Cerebellar nuclear complex (tissue), 1 donor: ENCODE measurements at places on chromosomes 2 and 18.

GRCh38 chr2:70514612-70515055 is 39.0 kb downstream of the TGFA start:
- no peak for DNase-seq

DNA sequence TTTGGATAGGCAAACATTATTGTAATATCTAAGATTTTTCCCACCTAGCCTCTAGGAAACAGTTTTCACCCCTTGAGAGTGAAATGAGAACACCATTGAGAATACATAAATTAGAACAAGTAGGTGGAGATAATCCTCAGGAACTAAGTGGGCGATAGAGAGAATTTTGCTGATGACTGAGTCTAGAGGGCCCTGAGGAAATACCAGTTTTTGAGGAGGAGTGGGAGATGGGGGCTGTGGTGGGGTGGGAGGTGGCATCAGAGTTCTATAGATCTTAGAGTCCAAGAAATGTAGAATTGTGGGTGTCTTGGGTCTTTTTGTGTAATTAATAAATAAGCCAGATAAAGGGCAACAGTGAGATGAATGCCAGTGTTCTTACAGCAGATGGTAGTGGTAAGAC is 11.8 kb downstream of the NCAPH start:
- no peak for DNase-seq

DNA sequence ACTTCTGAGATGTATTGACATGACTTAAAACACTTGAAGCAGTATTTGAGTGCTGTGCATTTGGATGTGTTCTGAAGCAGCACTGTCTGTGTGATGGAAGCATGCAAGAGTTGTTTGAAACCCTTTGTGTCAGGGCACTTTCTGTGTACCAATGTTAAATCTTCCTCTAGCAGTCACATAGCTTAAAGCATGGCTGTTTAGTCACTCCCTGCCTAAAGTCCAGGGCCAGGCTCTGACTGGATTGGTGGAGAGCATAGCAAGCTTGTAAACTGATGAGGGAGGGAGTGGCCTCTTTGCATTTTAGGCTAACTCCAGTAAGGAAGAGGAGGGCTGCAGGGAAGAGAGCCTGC is 73.5 kb downstream of the MYO1B start:
- DNase-seq, result no peak

- no peak for DNase-seq
Observed at GRCh38 chr18:52948868-52949444, 609.0 kb downstream of the DCC start.

DNA sequence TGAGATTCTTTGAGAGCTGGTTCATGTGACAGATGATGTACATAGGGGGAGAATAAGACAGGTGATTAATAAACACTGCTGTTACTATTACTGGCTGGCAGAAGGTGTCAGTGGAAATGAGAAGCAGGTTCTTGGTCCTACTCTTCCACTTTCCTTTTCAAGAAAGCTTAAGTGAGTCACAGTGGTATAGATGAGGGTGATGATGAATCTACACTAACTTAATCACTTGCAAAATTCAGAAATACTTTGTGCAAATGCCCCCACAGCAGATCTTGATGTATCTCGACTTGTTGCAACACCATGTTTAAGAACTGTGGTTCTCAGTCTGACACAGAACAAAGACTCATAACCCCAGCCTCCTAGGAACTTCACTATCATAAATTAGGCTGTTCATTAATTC is 35.9 kb upstream of the MGAT5 start:
- no peak for DNase-seq

DNA sequence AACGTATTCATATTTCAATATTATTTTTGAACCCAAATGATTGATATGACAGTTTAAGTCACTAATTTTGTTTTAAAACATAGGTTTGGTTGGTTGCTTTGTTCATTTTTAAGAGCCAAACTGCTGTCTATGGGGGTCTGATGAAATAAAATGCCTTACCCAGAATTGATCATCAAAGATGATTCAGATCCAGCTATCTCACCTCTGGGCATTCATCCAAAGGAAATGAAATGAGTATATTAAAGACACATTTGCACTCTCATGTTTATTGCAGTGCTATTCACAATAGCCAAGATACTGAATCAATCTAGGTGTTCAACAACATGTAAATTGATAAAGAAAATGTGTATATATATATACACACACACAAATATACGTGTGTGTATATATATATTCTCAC is 326.9 kb upstream of the GULP1 start:
- DNase-seq, result no peak

GRCh38 chr2:195929531-195929930 is 139.1 kb downstream of the DNAH7 start:
- DNase-seq, result no peak

GRCh38 chr2:23495661-23496114 is 110.7 kb downstream of the KLHL29 start:
- no peak for DNase-seq

DNA sequence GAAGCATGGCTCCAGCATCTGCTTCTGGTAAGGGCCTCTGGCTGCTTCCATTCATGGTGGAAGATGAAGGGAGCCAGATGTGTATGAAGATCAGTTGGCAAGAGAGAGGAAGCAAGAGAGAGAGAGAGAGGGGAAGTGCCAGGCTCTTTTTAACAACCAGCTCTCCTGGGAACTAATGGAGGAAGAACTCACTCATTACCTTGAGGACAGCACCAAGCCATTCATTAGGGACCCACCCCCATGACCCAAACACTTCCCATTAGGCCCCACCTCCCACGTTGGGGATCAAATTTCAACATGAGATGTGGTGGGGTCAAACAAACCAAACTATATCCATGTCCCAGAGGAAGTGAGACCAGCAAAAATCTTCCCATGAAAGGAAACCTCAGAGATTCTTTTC is 124.8 kb upstream of the SIX2 start:
- DNase-seq, result no peak

DNA sequence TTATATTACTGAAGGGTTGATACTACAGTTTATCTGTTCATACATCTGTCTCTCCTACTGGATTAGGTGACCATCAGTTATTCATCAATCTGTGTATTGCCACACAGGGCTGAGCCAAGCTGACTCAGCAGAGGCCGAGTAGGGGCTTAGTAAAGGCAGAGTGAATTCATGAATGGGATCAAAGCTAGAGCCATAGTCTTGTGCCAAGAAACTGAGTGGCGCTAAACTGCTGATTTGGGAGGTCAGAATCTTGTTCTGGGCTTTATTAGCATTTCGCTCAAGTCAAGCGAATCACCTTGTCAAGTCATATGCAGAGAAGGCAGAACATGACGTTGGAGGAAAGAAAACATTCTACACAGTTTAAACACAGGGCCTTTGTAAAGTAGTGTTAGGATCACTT is 34.1 kb downstream of the SOCS6 start:
- DNase-seq, result no peak

DNA sequence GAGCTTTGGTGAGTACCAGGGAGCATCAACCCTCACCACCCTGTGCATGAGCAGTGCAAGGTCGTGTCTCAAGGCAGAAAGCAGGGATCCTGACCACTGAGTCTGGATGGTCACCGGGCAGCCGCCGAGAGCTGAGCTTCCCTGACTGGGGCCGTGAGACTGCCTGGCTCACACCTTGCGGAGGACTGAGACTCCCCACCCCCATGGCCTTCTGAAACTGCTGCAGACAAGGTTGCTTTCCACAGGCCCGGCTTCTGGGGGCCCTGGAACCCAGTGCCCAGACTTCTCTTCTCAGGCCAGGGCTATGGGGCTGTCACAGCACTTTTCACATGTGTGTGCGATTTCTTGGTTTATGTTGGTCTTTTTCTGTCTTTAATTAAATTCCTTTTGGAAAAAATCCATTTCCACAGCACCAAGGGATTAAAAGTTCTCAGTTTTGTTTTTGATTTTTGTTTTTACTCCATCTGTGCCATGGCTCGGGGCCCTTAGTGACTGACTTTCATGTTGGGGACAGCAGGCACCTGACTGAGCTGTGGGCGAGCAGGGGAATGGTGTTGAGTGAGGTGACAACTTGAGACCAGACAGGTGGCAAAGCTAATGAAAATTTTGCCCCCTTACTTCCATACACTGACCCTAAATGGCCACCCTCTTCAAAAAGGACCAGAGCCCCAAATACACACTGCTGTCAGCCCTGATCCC is 297.9 kb downstream of the CYP26B1 start:
- DNase-seq, result no peak

DNA sequence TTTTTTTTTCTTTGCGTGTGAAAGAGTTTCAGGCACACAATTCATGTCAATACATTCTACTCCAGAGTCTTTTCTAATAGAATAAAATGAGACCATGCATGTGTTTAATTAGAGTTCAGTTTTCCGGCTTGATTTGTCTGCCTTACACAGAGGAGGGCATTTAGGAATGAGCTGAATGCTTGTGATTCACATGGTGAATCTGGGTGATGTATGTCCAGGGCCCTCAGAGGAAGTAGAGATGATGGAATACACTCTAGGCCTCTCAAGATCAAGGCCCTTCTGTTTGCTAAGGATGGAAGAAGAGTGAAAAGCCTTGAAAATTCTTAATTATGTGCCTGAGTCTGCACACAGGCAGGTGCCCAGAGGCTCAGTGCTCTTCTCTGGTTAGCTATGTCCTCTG is 71.0 kb upstream of the CYRIA start:
- no peak for DNase-seq

DNA sequence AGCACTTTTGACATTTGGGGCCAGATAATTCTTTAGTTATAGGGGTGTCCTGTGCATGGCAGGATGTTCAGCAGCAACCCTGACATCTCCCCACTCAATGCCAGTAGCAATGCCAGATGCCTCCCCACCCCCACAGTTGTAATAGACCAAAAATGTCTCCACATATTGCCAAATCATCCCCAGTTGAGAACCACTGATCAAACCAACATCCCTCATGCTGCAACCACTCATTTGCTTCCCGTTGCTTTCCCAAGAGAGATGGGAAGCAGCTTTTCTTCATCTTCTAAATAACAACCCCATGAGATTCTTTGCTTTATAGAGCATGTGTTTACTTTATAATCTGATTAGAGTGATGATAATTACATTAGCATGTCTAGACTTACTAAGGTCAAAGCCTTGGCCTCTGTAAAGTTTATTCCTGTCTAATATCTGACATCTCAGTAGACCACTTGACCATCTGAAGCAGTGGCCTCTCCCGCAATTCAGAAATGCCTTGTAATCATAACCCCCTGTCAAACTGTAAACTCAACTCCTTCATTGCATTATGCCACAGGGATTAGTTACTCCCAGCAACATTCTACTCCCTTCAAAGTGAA is 28.7 kb upstream of the C1D start:
- no peak for DNase-seq

GRCh38 chr2:143157001-143157400 is 27.8 kb downstream of the ARHGAP15 start:
- DNase-seq, result no peak

DNA sequence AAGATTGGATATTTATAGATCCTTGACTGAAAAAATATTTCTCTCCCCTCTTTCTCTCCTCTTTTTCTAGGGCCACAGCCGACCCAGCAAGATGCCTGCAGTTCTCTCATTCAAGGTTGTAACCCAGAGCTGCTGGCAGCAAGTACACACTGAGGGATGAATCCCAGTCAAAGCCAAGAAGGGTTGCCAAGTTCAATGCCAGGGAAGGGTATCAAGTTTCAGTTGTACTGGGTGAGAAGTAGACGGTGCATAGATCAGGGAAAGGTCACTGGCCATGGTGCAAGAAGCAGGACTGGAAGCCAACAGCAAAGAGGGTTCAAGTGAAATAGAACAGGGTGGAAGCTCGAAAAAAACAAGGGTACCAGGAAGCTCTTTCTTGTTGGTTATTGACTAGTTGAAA is 170.2 kb downstream of the NRP2 start:
- DNase-seq, result no peak

- DNase-seq, result no peak
Observed at GRCh38 chr2:38615237-38615636, 12.5 kb upstream of the HNRNPLL start.
